NCI-H1105 treated with DMSO at 0.1 percent for 48 hours (cell line): ENCODE measurements at places on chromosomes 12 and 14.
A peak's percentile ranks its signal among the peaks of the same experiment; 100 is the strongest.

DNA sequence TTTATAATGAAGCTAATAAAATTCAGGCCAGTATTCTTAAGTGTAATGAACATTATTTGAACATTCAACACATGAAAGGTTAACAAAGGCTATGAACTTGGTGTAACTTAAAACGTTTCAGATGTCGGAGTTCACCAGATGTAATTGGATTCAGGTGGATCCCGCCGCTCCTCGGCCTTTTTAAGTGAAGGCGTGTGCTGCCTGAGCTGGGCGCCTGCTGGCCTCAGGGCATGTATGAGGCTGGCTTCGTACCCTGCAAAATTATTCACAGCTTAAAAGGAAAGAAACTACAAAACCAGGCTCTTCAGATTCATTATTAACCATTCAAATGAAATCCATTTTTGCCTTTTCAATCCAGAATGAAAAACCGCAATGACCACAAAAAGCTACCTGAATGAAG lies 69.9 kb downstream of the WIF1 start:
- DNase-seq = no peak

DNA sequence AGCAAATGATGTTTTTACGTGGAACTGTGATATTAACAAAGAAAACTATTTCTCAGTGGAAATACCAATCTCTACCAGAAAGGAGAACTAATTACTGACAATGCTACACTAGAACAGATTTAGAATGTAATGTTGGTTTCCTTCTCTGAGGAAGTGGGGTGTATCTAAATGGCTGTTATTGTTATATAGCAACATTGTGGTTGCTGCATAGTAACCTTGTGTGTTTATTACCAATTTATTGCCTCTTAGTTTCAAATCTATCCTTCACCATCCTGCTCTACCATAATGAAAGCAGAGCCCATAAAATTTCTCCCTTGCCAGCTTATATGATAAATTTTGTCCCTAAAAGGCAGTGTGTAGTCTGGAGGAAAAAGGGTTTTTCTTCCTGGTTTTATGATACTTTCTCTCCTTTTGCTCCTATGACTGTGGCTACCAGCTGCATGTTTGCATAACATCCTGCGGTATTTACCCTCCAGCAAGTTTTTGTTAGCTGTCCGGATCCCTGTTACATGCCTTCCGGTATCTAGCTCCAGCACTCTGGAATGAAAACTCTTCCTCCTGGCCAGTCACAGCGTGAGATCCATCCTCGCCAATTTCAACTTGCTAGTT lies 5.7 kb upstream of the KLRK1 start:
- no peak for DNase-seq

DNA sequence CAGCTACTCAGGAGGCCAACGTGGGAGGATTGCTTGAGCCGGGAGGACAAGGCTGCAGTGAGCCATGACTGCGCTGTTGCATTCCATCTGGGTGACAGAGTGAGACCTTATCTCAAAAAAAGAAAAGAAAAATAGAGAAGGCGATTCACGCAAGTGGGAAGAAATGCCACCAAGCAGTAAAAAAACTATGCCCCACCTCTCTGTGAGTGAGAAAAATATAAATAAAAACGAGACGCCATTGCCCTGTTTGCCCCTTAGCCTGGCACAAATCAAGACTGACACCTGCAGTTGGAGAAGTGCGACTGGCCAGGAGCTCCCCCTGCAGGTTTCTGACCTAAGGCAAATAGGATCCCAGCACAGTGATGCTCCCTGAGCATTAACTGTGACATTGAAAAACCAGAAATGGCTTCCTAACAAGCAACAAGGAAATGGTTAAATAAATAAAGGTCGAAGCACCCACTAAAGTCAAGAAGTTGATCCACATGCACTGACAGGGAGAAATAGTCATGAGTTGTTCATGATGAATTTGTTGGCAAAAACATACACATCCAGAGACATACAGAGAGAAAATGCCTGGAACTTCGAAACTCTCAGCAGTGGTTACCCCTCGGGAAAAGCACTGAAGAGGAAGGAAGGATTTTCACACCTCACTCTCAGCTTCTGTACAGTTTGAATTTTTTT lies 21.1 kb downstream of the GSC start:
- DNase-seq = peak; percentile 49

DNA sequence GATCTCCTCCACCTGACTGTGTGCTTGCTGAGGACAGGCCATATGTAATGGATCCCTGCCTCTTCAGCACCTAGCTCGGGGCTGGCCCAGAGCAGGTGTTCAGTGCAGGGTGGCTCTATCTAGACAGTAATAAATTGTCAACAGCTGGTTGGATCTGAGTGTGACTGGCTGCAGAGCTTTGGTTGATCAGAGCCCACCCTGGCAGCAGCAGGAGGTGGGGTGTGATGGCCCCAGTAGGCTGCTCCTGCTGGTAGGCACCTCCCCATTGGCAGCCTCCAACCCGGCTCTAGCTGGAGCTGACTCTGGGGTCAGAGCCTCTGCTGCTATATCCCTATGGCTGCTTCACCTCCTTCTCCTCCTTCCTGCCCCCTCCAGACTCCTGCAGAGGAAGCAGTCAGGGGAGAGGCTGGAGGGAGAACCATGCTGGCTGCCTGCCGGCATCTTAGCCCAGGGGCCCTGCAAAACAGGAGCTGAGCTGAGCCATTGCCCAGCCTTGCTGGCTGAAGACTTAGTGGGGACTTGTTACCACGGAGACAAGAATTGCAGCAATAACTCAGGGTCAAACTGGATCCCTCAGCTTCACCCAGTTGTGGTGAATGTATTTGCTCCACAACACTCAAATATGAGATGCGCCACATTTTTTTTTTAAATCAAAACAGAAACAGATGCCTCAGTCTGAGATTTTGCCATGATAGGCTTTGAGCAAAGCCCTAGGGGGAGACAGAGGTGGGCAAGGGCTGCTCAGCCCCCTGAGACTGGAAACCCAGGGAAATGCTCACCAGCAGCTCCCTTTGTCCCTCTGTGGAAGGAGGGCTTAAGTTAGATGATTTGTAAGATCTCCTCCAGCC lies 22.2 kb downstream of the TMEM63C start:
- DNase-seq = peak; percentile 73

DNA sequence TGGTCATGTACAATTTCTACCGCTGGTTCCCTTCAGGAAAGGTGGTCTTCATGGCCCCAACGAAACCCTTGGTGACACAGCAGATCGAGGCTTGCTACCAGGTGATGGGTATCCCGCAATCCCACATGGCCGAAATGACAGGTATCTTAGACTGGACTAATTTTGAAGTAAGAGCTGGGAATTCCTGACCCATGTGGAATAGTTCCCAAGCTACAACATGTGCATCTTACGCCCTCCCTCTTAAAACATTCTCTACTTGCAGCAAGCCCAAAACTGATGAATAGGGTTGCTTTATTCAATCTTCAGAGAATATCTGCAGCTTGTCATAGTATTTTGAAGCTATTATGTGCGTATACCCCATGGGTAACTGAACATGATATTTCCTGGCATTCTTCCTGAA lies 669 bp downstream of the FANCM start:
- DNase-seq = no peak

- DNase-seq = no peak
These were observed 210.8 kb downstream of the DAD1 start for GRCh38 chr14:22378181-22378580.

GRCh38 chr14:68894802-68895703 lies 84.0 kb downstream of the ACTN1 start:
- DNase-seq = no peak

- peak; percentile 59 for DNase-seq
These were observed 3.6 kb upstream of the ARID2 start for GRCh38 chr12:45725631-45726602.

- no peak for DNase-seq
These were observed 13.7 kb upstream of the APOBEC1 start for GRCh38 chr12:7679251-7680045.

DNA sequence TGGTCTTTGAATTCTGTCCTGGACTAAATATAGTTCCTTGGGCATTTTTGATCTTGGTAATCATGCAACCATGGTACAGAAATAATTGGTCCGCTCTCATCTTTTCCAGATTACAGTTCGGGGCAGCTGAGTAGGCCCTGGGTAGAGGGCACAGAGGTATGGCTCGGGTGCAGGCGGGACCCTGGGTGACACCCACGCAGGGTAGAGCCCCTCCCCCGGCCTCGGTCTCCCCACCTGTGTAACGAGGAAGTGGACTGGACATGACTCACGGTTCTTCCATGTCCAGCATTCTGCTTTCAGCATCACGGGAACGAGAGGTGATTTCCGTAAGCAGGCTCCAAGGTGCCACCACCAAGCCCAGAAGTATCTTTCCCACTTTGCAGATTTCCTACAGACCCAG lies 91.0 kb upstream of the DIO3 start:
- DNase-seq = no peak

DNA sequence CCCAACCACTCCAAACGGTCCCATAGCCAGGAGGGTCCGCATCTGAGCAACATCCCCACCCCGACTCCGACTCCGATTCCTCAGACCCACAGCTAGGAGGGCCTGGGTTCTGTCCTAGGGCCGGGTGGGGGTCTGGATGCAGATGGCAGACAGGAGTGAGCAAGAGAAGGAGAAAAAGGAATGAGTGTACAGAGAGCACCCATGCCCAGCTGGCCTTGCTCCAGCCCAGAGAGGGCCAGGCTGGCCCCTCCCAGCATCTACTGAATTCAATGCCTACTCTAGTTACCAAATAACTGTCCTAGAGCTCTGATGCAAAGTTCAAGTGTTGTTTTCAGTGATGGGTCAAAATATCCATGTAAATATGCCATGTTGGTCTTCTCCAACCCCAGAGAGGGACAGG lies 40.8 kb downstream of the VDR start:
- DNase-seq = no peak

- DNase-seq = peak; percentile 21
These were observed 450.5 kb downstream of the TMEM117 start for GRCh38 chr12:44286336-44286735.

DNA sequence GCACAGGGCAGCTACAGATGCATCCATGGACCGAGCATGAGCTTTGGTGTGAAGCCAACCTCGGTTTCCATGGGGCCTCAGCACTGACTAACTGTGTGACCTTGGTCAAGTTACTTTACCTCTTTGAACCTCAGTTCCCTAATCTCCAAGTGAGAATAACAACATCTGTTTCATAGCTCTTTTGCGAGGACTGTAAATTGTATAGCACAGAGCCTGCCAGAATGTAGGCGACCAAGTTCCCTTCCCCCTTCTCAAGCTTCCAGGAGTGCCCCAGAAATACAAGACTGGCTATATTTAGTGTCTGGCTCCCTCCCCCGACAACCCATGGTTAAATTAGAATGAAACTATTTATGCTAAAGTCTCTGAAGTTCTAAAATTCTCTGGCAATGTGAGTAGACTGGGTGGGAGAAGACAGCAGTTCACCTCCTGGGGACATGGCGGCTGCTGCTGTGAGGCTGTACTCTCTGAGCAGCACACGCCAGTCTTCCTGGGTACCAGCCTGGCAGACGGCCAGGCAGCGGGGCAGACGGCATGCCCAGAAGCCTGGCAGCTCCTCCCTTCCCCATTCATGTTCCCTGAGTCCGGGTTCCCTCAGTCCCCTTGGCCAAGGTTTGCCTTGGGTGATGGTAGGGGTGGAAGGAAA lies 22.0 kb upstream of the TMED10 start:
- DNase-seq = peak; percentile 57

DNA sequence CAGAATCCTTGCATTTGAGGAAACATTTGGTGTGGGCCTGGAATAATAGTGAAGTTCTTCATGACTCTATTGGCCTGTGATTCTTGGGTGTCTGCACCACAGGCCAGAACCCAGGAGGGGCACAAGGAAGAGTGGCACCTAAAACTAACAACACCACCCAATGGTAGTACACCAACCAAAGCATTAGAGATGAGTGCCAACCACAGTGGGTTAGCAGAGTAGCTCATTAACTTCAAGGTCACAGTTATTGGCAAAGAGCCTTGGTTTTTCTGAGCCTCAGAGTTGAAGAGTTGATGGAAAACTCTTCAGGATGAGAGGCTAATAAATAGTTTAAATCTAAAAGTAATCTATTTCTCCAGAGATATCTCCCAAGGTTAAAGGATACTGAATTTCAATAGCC lies 57.0 kb downstream of the HELB start:
- no peak for DNase-seq

DNA sequence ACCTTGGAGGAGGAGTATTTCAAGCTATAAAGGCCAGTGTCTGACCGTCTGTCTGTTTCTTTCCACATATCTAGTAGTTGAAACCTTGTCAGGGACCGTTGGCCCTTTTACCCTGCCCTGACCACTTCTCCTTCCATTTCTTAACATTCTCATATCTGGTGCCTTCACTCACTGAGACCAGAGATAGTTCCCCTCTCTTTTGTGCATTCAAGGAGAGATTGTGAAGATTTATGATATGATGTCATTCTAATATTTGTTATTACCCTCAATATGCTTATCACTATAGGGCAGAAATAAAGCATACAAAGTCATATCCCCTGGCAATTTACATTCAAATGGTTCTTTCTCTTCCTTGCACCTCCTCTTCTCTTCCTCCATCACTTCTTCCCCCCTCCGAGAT lies 83.3 kb downstream of the PLXNC1 start:
- DNase-seq = no peak

DNA sequence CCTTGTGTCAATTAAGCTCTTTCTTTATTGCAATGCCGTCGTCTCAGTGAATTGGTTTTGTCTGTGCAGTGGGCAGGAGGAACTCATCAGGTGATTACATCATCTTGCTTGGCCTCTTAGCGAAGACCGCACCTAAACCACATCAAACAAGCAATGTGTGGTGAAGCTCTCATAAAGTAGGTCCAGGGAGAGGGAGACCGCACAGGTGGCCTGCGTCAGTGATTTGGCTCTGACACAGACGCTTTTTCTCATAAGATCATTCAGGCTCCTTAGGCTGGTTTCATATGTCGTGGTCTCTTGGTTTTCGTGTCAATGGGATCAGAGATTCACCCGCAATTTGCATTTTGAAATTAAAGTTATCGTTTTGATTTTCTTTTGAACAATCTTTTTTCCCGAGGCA lies 6.7 kb upstream of the TESC start:
- no peak for DNase-seq

- no peak for DNase-seq
These were observed 18.6 kb upstream of the KRT7 start for GRCh38 chr12:52214421-52214802.

DNA sequence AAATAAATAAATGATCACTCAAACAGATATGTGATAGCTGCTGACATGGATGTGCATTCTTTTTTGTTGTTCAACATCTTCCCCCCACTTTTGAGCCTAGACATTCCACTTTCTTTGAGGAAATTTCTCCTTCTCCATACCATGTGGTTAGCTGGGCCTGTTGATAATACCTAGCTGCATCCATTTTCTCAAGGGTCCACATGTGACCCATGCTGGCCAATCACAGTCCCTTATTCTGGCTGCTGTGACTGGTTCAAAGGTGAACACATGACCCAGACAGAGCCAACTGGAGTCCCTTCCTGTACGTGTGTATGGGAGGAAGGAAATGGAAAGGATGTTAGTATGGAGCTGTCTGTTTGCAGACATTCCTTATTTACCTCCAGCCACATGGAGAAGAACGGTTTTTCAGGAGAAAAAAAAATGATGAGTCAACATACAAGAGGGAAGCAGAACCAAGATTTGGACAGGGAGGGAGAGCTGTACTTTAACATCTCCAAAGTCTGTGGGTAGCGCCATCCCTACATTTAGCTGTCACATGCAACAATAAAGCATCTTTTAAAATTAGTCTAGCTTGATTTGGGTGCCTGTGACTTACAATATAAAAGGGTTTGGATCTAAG lies 391.7 kb upstream of the TBX3 start:
- no peak for DNase-seq

GRCh38 chr14:61889914-61890351 lies 127.7 kb downstream of the SNAPC1 start:
- no peak for DNase-seq
